ENCODE measurements at places on chromosomes 16 and 17.

DNA sequence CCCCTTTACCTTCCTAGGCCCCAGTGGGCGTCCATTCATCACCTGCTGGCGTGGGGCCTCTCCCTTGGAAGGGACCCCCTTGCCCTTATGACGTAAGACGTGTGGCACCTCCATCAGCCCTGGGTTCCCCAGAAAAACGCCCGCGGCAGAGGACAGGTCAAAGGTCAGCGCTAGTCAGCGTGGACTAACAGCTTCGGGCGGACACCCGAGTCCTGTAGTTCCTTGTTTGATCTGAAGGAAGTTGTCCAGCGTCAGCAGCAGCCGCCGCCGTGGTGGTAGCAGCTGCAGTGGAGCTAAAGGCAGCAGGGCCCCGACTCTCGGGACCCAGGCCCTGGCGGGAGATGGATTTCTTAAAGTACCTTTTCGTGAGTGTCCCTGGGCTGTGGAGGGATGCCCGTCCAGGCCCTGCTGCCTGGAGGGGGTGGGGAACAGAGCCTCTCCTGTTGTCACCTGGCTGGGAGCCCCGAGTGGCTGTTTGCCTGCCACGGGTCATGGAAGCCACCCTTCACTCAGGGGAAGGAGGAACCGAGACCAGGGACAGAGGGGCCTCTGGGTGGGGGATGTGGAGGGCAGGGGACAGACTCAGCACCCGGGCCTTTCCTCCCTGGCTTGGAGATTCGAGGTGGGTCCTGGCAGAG is 123.6 kb downstream of the OR1D5 start:
- no peak for DNase-seq

DNA sequence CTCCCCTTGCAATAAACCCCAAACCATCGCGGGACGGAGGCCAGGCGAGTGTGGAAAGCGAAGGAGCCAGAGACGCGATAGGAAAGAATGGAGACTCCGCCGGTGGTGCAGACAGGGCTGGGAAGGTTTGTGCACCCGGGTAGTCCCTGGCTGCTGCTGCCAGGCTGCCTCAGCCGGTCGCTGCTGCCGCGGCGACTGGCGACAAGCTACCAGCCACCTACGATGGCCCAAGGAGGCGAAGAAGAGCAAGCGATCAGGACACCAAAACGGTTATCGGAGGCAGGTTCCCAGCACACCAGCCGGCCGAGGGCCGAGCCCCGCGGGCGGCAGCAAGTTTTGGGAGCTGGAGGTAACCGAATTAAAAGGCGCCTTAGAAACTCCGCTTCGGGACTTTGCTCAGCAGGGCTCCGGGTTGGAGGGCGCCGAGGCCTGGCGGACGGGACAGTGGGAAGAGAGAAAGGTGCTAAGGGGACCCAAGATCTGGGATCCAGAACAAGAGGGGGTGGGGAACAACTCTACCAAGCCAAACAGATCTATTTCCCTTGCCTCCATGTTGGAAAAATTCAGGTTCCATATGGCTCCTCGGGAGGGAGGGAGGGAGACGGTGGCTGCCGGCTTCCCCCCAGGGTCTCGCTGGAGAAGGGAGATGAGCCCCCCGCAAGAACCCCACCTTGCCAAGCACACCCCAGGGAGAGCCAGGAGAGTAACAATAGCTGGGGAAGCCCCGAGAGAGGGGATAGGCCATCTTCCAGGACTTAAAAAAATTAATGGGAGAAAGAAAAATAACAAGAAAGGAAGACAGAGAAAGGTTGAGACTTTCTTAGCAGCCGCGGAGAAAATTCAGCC is 9.7 kb upstream of the HOXB2 start:
- no peak for DNase-seq

GRCh38 chr16:85839681-85840240 is 40.3 kb downstream of the COX4I1 start:
- no peak for DNase-seq

DNA sequence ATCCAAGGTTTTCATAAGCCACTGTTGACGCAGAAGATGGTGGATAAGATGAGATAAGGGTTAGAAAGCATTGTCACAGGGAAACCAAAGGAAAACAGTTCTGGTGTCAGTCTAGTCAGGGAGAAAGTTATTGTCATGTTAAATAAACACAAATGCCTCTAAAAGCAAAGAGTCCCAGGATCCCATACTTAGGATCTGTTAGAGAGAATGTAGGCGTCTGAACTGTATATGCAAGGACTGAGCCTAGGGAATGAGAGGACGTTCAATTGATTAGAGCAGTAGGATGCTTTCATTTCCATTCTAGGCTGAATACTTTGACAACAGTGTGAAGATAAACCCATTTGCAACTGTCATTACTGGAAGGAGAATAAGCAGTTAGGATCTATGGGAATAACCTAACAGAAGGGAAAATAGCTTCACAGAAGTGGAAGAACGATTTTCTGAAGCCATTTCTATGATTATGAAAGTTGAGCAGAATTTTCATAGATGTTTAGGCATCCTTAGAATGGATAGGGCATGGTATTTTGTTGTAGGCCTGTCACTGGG is 1149.1 kb upstream of the CDH8 start:
- DNase-seq = no peak

- DNase-seq = no peak
These were observed at the start of gene IL32 for GRCh38 chr16:3065069-3065741. IL32 (plus strand) TSS chr16:3065640; CDS start chr16:3065812, 172 bp downstream.

DNA sequence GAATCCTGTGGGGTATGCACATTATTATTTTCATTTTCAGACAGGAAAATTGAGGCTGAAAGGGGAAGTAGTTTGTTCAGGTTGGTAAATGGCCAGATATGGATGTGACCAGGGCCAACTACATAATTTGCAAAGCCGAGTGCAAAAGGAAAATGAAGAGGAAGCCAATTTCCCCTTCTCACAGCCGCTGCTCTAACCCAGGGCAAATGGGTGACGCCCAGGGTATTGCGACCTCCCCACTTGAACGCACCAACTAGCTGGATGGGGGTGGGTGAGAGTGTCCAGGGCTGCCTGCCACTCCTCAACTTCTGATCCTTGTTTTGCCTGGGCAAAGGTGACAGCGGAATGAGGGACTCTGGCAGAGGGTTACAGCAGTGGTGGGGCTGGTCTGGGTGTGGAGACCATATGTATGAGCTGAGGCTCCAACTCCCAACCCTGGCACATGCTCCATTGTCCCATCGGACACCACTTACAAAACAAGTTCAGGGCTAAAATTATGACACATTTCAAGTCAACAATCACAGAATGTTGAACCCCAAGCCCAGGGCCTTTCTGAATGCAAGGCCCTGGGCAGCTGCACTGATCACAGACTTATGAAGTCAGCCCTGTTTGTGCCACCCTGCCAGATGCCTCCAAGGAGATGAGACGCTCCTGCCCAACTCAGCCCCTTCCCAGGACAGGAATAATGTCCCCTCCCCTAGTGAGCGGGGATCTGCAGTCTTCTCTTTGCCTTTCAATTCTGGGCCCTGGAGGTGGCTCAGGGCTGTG is 1.7 kb downstream of the ANKRD40CL start:
- DNase-seq = no peak

- DNase-seq = peak; percentile 93
These were observed 11.9 kb upstream of the NSRP1 start for GRCh38 chr17:30104575-30105339.

DNA sequence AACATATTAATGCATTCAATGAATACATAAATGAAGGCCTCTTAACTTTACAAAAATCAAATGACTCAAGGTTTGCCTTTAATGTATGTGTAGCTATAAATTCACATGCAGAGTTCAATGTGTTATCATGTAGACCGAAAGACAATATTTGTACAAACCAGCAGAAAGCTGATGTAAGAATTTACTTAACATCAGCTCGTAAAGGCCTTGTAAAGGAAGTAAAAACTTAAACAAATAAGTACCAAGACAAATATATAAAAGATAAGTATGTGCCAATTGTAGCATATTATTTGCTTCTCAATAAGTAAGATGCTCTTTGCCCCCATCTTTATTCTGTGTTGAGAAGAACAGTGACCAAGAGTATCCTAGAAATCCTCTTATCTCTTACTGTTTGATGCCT is 105.7 kb downstream of the SYCE1L start:
- DNase-seq = no peak

DNA sequence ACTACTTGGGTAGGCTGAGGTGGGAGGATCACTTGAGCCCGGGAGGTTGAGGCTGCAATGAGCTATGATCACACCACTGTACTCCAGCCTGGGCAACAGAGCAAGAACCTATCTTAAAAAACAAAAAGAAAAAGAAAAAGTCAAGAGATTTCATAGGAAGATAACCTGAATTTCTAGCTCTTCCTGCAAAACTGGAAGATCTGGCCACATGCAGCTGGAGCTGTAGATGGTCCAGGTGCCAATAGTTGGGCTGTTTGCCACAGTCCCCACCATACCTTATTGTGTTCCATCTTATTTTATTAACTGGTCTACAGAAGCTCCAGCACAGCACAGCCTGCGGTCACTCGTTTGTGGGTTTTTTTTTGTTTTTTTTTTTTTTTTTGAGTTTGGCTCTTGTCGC is 15.0 kb downstream of the ATP2A1 start:
- DNase-seq = no peak

- no peak for DNase-seq
These were observed 194.4 kb downstream of the MAP2K6 start for GRCh38 chr17:69608808-69609472.

DNA sequence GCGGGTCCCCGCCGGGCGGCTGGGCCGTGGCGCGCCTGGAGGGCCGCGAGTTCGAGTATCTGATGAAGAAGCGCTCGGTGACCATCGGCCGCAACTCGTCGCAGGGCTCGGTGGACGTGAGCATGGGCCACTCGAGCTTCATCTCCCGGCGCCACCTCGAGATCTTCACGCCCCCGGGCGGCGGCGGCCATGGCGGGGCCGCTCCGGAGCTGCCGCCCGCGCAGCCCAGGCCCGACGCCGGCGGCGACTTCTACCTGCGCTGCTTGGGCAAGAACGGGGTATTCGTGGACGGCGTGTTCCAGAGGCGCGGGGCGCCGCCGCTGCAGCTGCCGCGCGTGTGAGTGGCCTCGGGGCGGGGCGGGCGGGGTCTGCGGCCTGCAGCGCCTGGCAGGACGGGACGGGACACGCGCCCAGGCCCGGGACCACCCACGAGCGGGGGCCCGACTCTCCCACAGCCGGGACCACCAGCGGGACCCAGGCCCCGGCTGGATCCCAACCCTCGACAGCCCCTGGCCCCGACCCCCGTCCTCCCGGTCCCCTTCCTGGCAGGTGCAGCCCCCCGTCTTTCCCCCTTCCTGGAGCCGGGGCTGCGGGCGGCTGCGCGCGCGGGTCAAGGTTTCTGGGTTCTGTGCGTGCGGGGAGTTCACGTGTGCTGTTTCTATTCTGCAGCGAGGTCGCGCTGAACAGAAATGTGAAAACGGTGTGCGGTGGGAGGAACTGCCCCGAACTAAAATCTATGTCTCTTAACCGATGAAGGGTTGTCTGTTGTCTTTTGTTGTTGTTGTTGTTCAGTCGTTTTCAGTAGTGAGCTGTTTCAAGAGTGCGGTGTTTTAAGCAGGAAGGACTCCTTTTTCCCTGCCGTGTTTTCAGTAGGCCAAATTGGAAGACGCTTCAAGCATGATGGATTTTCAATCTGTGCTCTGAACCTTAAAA is 705 bp downstream of the FOXK2 start:
- no peak for DNase-seq

- no peak for DNase-seq
These were observed 53.4 kb downstream of the CACNG3 start for GRCh38 chr16:24309258-24310142.

- DNase-seq = no peak
These were observed 29.8 kb upstream of the CRYBA1 start for GRCh38 chr17:29216856-29217255.

DNA sequence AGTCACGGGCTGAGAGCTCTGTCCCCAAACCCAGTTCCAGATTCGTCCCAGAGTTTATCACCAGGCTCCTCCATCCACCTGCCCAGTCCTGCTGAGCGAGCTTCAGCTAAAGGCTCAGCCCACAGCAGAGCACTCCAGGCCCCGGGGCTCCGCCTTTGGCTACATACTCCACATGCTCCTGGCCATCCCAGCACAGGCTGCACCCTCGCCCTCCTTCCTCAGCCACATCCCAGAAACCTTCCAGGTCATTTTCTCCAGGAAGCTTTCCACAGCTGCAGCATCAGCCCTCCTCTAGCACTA is 4.7 kb upstream of the CD2BP2 start:
- no peak for DNase-seq

DNA sequence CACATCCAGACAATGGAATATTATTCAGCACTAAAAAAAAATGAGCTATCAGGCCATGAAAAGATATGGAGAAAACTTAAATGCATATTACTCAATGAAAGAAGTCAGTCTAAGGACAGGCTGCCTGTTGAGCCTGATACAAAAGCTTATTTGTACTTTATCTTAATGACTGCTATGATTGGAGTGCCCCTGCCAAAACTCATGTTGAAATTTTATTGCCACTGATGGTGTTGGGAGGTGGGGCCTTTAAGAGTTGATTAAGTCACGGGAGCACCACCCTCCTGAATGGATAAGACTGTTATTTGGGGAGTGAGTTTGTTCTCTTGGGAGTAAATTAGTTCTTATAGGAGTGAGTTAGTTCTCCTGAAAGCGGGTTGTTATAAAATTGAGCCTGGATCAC is 9.9 kb downstream of the C17orf67 start:
- no peak for DNase-seq

DNA sequence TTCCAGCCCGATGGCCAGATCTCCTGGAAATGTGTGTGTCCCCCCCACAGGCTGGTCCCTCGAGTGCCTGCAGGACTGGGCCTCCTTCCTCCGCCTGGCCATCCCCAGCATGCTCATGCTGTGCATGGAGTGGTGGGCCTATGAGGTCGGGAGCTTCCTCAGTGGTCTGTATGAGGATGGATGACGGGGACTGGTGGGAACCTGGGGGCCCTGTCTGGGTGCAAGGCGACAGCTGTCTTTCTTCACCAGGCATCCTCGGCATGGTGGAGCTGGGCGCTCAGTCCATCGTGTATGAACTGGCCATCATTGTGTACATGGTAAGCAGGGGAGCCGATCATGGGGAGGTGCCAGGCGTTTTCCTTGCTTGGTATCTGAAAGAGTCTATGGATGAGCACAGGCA is 22.1 kb downstream of the SLC47A1 start:
- no peak for DNase-seq

- no peak for DNase-seq
These were observed 25.6 kb downstream of the CREBBP start for GRCh38 chr16:3854750-3855541.

GRCh38 chr17:13812350-13812749 is 210.6 kb upstream of the HS3ST3A1 start:
- no peak for DNase-seq

- DNase-seq = no peak
These were observed 83.2 kb downstream of the GRIN2A start for GRCh38 chr16:10098991-10099390.

DNA sequence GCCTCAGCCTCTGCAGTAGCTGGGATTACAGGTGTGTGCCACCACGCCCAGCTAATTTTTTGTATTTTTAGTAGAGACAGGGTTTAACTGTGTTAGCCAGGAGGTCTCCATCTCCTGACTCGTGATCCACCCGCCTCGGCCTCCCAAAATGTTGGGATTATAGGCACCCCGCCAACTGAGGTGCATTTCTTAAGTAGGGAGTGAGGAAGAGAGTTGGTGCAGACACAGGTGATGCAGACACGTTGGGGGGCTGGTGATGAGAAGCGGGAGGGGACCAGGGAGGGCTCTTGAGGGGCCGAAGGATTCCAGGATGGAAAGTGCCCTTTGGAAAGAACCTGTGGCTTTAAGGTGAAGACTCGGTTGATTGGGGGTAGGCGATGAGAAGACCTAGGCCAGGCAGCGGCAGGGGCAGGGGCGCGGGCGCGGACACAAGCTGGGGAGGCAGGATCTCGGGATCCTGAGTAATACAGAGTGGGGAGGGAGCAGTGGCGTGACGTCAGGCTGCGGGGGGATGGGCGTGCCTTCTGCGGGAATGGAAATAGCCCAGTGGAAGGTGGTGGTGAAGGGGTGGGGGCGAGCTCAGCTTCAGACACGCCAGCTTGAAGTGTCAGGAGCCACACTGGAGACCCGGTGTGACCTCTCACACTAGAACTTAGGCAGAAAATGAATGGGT is 2.5 kb upstream of the ATP6V0C start:
- DNase-seq = no peak

Measured in COR-L47 (cell line).